H1 (cell line): ENCODE measurements at places on chromosomes 13 and 19. TPM values are rescaled to one million over a fixed set of nuclear protein-coding genes. Genes with fewer than 3 reads are reported as not detected.

GRCh38 chr13:102933122-102933521 lies 87.3 kb downstream of the ERCC5 start:
- no peak for DNase-seq

- no peak for DNase-seq
These were observed 4.4 kb upstream of the OR10H4 start for GRCh38 chr19:15944401-15944800.

GRCh38 chr13:86283031-86283430 lies 483.8 kb upstream of the SLITRK6 start:
- no peak for DNase-seq

DNA sequence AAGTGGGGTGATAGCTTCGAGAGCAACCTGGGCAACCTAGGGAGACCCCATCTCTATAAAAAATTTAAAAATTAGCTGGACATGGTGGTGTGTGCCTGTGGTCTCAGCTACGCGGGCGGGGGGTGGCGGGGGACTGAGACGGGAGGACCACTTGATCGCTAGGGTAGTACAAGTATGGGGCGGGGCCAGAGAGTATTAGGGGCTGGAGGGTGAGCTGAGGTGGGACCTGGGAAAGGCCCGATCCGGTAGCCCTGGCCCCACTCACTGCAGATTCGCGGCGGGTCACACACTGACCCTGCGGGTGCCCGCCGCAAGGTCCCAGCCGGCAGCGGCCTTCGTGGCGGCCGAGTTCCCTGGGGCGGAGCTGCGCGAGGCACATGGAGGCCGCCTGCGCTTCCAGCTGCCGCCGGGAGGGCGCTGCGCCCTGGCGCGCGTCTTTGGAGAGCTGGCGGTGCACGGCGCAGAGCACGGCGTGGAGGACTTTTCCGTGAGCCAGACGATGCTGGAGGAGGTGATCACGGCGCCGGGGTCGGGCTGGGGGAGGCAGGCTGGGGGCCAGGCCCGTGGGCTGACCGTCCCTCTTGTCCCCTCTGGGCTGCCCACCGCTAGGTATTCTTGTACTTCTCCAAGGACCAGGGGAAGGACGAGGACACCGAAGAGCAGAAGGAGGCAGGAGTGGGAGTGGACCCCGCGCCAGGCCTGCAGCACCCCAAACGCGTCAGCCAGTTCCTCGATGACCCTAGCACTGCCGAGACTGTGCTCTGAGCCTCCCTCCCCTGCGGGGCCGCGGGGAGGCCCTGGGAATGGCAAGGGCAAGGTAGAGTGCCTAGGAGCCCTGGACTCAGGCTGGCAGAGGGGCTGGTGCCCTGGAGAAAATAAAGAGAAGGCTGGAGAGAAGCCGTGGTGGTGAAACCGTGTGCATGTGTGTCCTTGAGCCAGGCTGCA lies 2.0 kb upstream of the ARHGAP45 start:
- DNase-seq: peak; percentile 88

- DNase-seq: no peak
These were observed 2.4 kb downstream of the IRF3 start for GRCh38 chr19:49663224-49663623.

DNA sequence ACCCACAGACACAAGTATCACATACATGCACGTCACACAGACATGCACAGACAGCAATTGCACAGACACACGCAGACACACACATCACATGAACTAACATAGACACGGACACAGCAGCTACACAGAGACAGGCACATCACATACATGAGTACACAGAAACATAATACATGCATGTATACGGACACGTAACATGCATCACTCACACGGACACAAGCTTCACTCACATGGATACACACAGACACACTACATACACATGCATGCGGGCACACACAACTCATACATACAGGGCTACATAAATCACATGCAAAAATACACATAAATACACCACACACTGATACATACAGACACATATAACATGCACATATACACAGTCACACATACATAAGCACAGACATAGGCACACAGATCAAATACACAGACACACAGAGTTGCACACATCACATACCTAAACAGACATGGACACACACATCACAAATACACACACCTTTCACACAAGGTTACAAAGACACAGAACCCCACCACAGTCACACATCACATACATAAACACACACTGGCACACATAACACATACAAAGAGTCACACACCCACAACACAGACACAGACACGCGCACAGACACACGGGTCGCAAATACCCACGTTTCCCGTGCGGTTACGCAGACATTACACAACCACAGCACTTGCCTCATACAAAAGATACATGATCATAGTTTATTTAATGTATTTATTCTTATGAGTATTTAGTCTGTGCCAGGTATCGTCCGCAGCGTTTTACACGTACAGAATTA lies 1.1 kb upstream of the LMTK3 start:
- DNase-seq: no peak

The GZMM gene
- total RNA-seq: 0.32 and 0.59 TPM in 2 replicates

The CGB3 gene
- not detected in 2 replicates for total RNA-seq

The IZUMO2 gene
- 0.94 and 1.7 TPM in 2 replicates for total RNA-seq

The PGLYRP1 gene
- total RNA-seq: not detected in 2 replicates

The CACNG6 gene
- total RNA-seq: 1.2 and 1.4 TPM in 2 replicates

The IRGC gene
- not detected in 2 replicates for total RNA-seq

The CARM1 gene
- 134 and 136 TPM in 2 replicates for total RNA-seq
